RKO (cell line): ENCODE measurements at places on chromosomes 2 and 18.

GRCh38 chr2:120875431-120875830, 139.8 kb downstream of the GLI2 start:
- no peak for DNase-seq

DNA sequence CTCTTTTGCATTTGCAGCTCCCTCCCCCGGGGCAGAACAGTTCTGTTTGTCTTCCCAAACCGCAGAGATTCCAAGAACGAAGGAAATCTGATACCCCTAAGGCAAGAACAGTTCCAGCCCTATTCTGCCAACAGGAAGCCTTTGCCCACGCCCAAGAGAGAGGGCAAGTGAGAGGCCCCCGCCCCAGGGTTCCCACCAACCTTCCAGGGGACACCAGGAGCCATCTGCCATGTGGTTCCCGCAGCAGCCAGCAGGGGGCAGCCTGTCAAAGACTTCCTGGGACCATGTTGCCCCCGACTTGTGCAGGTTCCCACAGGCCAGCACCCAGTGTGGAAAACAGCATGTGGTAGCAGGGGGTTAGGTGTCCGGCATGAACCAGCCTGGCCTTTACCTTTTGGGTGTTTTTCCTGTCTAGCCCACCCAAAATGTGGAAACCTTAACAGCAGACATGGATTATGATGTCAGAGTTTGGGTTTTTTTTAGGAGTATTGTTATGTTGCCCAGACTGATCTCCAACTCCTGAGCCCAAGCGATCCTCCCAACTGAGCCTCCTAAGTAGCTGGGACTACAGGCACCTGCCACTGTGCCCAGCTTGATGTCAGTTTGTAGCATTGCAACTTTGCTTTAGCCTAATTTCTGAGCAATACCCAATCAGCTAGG, 21.7 kb upstream of the EFHD1 start:
- DNase-seq, result no peak

DNA sequence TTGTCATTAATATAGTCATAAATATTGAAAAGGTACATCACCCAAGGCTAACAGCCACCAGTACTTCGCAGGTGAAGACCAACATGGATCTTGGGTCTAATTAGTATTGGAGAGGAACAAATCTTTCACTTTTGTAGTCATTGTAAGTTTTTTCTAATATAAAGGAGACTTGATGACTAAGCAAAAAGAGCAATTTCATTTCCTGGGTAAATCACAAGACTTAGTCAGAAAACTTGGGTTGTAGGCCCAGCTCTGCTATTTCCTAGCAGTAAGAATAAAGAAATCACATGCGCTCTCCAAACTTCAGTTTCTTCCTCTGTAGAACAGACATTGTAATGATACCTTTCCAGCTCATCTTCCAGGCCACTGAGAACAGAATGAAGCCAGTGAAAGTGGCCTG, 40.9 kb downstream of the NRP2 start:
- DNase-seq, result no peak

DNA sequence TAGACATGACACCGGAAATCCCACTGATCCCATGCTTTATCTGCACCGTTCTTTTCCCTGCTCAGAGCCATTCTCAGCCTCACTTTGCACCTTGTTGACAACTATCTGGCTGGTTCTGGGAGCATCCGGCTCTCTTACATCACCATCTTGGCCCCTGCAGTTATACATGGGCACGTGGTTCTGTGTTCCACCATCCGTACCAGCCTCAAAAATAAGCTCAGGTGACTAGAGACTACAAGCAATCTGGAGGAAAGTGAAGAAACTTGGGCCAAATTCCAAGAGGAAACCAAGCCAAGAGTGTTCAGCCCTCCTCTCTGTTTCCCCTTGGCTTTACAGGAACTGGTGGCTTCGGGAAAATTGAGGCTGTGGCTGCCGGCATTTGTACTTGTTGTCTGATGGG, 244.6 kb upstream of the ACVR2A start:
- no peak for DNase-seq

DNA sequence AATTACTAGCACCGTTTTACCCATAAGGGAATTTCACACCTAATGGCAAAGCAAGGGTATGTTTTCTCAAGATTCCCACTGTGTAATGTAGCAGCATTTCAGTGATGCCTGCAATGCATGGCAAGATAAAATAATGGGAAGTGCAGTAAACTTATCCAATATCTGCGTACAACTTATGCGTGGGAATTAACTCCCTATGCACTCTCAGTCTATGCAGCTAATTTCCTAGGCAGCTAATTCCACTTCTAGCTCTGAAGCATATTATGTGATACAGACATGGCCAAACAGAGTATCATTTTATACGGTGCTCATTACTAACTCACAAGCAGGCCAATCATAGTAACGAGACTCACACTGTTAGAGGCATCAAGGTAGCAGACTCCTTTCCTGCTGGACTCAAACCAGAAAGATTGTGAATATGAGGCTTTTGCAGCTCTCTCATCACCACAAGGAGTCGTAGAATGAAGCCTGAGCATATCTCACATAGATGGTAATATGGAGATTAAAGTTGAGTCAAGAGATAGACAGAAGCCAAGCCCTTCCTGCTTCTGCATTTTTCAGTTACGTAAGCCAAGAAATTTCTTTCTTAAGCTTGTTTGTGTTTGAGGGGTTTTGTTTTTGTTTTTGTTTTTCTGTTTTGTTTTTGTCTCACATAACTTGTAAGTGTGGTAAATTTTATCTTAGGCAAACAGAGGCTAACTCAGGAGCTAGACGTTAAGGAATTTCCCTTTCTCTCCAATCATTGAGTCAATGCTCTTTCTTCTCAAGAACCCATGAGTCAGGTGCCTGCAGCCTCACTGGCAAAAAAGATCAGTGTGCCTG, 34.8 kb upstream of the ITGAV start:
- no peak for DNase-seq

DNA sequence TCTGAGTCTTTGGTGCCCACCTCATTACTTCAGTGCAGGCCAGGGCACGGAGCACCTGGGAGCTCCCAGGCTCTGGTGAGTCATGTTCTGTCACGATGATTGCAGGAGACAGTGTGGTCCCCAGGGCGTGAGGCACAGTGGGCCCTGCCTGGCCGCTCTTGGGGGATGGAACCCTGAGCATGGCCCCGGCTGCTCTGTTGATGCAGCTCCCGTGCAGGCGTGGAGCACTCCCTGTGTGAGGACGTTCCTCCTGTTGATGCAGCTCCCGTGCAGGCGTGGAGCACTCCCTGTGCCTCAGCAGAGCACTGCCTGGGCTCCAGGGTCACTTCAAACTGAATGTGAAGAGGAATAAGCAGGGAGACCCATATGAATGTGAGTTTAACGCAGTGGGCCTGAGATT, 30.1 kb downstream of the COPS9 start:
- no peak for DNase-seq

DNA sequence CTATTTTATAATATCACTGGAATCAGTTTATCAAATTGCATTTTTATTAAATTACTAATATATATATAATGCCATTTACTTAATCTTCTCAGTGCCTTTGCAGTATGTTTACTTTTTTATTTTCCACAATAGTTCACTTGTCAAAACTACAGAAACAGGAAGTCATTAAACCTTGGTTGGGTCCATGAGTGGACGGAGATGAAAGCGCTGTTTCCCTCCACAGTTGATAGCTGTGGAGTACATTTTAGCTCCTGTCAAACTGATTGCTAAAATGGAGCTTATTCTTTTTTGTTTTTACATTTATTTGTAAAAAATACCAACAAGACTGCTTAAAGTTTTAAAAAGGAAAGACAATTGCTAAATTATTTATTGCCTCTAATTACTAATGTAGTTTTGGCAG, 19.2 kb downstream of the MFF start:
- no peak for DNase-seq

DNA sequence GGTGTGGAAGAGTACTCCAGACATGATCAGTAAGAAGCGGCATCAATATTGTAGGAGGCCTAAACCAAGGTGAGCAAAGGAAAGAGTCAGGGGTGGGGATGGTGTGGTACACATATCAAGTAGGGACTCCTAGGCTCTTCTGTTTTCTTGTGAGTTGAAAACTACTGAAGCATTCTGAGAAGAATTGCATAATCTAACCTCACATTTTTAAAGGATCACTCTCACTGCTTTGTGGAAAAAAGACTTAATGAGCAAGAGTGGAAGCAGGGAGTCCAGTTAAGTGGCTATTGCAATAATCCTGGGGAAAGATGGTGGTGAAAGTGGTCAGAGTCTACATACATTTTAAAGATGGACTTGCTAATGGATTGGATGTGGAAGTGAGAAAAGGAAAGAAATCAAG, 899.5 kb upstream of the FAM98A start:
- DNase-seq, result no peak

DNA sequence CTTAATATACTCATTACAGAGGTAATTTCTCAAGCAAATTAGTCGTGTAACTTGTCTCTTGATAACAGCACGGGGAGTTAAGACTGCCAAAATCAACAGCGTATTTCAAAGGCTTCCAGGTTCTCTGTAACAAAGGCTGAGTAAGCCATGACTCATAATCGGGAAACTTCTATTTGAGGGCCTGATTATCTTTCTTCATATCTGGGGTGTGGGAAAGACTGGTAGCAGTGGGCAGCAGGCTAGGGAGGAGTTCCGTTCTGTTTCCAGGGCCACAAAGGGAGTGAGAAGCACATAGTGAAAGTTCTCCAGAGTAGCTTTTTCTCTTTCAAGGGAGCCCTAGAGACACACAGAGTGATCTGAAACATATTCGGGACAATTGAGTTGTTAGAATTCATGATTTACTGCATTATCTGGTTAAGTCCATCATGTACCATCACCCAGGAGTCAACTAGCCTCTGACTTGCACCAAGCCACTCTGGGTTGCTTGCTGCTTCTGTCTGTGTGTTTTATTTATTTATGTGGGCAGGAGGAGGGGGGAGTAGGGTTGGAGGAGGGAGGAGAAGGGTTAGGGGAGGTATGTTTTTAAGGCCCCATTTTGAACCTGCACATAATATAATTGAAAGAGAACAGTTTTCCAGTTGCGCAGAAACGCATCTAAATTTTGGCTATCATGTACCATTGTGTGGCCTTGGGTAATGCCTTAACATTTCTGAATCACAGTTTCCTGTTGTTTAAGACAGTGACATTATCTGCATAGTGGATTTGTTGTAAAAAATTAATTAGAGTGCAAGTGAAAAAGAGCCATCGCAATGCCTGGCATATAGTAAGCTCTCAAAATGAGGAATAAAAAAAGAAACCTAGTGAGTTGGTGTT, 80.5 kb upstream of the ITPRID2 start:
- peak; percentile 54 for DNase-seq

DNA sequence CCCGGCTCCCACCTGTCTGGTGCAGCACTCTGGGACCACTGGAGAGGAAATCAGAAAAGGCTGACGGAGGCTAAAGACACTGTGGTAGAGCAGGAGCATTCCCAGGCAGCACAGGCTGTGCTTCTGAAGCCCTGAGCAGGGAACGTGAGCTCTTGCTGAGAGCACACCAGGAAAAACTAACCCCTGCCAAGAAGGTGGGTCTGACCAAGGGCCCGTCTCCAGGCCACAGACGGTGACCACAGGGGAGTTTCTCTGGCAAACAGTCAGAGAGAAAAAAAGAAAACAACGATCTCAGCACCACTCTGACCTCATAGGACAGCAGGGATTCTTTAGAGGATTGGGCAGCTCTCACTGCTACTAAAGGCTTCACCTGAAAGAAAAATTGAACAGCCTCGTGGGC, 201.4 kb downstream of the AFF3 start:
- DNase-seq, result no peak
